ENCODE measurements at places on chromosomes 3 and 15.

GRCh38 chr3:17945799-17946399 is 203.5 kb upstream of the TBC1D5 start:
- no peak for DNase-seq

- DNase-seq, result no peak
Measured at GRCh38 chr3:45635475-45636256, 41.1 kb downstream of the LIMD1 start.

- no peak for DNase-seq
Measured at GRCh38 chr3:8550611-8551010, 49.0 kb downstream of the LMCD1 start.

DNA sequence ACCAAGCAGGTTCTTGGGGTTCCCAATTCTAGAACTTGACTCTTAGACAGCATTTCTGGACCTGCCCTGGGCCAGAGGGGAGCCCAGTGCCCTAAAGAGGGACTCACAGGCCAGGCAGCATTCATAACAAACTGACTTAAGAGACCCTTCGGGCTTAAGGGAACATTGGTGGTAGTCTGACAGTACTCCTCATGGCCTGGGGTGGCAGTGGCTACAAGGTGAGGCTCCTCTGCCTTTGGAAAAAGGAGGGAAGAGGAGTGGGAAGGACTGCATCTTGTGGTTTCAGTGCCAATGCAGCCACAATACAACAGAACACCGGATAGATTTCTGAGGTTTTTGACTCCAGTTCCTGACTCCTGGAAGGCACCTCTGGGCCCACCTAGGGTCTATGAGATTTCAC is 172.2 kb upstream of the STRIT1 start:
- DNase-seq, result no peak

DNA sequence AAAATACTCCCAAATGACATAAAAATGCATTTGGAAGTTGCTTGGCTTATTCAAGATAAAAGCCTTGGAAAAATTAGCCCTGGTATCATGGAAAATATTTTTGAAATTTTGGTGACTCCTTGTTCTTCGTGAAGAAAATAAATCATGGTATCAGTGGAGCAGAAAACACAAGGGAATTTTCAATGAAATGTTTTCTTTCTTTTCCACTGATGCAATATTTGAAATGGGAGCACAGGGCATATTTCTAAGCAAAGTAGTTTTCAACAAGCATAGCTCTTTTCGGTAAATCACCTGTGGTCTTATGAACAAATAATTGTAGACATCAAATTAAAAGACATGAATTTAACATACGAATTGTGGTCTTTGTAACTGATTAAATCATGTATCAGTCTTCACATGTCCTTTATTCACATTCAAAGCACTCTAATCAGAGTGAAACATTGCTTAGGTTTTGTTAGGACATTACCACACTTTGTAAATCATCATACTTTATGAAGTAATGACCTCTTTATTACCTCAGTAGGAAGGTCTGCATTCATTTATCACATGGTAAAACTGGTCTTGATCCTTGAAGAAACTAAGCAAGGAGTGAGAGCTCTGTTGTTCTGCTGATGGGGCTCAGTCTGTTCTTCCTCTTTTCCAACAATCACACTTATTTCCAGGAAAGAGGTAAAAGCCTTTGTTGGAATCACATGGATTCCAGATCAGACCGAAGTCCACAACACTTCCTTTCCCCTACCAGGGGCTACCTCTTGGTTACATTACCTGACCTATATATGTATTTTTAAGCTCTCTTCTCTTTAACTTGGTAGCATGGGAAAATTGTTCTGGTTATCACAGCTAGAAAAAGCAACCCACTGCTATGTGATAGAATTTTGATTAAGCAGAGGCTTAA is 413.5 kb upstream of the THBS1 start:
- DNase-seq, result no peak
